ENCODE measurements at places on chromosomes 4 and X.

GRCh38 chrX:68833855-68834331, 5.1 kb downstream of the EFNB1 start:
- no peak for DNase-seq

GRCh38 chr4:151276787-151277562, at the start of gene PRSS48:
TSS of gene PRSS48 (plus strand) at chr4:151277161. CDS start at chr4:151277173, 12 bp downstream.
- DNase-seq = peak; percentile 16

- no peak for DNase-seq
Measured at GRCh38 chr4:169058312-169058711, 48.3 kb upstream of the CBR4 start.

DNA sequence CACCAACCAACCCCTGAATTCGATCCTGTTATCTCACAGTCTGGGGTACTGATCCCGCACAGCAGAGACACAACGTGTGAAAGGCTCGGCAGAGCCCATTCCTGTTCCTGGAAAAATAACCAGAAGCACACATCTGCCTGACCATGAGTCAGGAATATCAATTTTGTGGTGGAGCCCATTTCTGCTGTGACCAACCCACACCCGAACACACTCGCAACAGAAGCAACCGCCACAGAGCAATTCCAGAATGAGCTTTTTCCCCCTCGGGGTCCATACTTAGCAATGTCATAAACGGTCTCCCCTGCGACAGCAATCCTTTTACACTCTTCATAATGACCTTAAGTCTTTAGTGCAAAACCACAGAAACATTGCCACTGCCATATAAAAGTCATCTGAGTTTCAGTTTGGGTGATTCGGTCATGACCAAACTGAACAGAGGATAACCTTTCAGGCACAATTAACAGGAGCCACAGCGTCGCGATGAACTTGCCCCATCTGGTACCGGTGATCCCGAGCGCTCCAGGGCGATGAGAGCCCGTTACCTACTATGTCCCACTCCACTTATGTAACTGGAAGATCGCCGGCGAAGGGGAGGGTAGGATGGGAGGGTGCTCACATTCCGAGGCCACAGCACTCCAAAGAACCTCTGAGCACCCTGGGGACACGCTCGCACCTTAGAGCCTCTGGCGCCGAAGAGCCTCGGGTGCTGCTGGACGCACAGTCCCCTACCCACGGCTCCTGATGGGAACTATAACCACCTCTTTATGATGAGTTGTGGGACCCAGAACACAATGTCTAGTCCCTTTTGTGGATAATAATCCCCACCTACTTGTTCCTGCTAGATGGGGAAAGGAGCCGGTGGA, 1.1 kb downstream of the MECP2 start:
- no peak for DNase-seq

GRCh38 chr4:168152837-168153500, 60.6 kb downstream of the ANXA10 start:
- DNase-seq = no peak

GRCh38 chr4:2277956-2278355, 16.0 kb upstream of the MXD4 start:
- DNase-seq = no peak

DNA sequence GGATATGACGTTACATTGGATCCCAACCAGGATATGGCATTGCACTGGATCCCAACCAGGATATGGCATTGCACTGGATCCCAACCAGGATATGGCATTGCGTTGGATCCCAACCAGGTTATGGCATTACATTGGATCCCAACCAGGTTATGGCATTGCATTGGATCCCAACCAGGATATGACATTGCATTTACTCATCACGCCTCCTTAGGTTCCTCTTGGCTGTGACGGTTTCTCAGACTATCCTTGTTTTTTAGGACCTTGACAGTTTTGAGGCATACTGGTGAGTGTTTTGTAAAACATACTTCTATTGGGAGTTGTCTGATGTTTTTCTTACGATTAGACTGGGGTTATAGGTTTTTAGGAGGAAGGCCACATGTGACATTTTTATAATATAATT, 5.4 kb upstream of the ACSL1 start:
- DNase-seq = no peak

DNA sequence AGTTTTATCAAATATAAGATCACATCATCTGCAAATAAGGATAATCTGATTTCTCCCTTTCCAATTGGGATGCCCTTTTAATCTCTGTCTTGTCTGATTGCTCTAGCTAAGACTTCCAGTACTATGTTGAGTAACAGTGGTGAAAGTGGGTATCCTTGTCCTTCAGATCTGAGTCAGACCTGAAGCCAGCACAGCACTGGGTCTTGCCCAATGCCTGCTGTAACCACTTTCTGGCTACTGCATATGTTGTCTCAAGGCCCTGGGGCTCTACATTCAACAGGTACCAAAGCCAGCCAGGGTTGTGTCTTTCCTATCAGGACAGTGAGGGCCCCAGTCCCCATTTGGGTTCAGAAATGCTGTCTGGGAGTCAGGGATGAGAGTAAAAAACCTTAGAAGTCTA, 90.3 kb downstream of the CYSLTR1 start:
- no peak for DNase-seq

- no peak for DNase-seq
Measured at GRCh38 chr4:11843340-11843739, 414.6 kb upstream of the HS3ST1 start.
